ENCODE measurements at places on chromosomes 3 and 15. TPM values are rescaled to one million over a fixed set of nuclear protein-coding genes. Genes with fewer than 3 reads are reported as not detected.
A peak's percentile ranks its signal among the peaks of the same experiment; 100 is the strongest.

GRCh38 chr3:99186016-99186415 lies 284.5 kb upstream of the DCBLD2 start:
- no peaks in the 10 kb centered on the region for H3K27me3 ChIP-seq
- H3K27ac ChIP-seq = no peak overlapping the region
- DNase-seq = no peak

DNA sequence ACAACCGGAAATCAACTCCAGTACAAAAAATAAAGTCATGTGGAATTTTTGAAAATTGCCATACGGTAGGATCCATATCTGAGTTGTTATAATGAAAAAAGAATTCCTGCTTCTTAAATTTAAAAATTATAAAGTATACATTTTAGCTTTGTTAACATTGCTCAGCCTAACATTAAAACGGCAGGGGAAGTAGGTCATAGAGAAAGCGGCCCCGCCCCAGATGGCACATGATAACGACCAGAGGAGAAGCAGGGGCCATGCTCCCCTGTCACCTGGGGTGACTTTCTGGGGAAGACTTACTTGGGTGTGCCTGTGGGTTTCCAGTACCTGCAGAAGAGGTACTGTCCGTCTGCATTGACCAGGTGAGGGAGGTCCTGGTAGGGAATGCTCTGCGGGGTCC lies 921 bp downstream of the MGLL start:
- no peak overlapping the region for H3K27ac ChIP-seq
- peaks cover 27% of the 10 kb centered on the region for H3K27me3 ChIP-seq
- H3K4me1 ChIP-seq = peaks cover 5% of the 10 kb centered on the region
- H3K4me3 ChIP-seq = no peak overlapping the region
- H3K36me3 ChIP-seq = no peaks in the 10 kb centered on the region

DNA sequence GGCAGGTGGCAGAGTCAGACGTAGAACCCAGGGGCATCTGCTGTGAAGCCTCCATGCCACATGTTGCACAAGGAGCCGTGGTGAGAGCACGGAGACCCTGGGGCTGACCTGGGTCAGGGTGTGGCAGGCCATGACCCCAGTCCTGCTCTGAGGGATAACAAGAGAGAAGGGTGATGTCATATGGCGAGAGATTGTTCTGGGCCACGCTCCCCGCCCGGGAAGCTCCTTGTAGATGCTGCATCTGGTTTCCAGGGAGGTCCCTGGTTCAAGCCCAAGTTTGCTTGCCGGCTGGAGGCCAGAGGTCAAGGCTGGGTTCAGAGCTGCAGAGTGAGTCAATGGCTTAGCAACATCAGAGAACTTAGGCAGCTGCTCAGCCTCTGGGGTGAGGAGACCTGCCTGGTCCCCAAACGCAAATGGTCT lies 17.3 kb downstream of the FGD5 start:
- DNase-seq = no peak
- H3K36me3 ChIP-seq = no peaks in the 10 kb centered on the region
- H3K27ac ChIP-seq = no peak overlapping the region
- H3K4me3 ChIP-seq = no peak overlapping the region
- no peaks in the 10 kb centered on the region for H3K4me1 ChIP-seq

GRCh38 chr3:126166009-126166408 lies 14.4 kb downstream of the ALDH1L1 start:
- H3K27me3 ChIP-seq = peaks cover 24% of the 10 kb centered on the region
- H3K36me3 ChIP-seq = no peaks in the 10 kb centered on the region
- no peaks in the 10 kb centered on the region for H3K4me1 ChIP-seq
- H3K4me3 ChIP-seq = no peak overlapping the region

DNA sequence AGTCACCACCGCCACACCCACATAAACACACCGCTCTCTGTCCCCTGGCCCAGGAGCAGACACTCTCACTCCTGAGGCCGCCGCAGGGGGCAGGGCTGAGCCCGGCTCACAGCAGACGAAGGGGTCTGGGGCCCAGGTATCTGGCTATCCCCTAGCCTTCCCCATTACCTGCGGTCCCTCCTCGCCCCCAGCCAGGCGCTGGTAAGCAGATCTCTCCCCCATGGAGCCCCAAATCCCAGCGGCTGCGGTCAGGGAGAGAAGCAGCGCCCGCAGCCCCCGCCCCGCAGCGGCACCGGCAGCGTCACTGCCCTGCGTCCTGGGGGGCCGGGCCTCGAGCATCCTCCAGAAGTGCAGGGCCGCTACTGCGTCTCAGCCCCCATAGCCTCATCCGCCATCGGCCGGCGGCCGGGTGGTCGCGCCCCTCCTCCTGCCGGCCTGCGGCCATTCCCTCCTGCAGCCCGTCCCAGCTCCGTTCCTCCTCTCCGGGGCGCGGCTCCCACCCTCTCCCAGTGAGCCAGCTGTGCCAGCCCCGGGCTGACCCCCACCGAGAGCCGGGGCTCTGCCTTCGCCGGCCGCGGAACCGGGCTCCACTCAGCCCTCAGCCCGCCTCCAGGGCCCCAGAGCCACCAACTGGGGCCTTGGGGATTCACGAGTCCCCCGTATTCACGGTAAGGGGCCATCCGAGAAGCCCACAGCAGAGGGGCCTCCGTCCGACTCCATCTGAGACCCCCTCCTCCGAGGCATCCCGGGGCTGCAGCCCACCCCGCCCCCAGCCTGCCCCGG lies 13.1 kb downstream of the TNK2 start:
- H3K4me3 ChIP-seq = peak overlapping the region; percentile 68
- peak overlapping the region; percentile 86 for H3K27ac ChIP-seq
- no peaks in the 10 kb centered on the region for H3K27me3 ChIP-seq
- peaks cover 49% of the 10 kb centered on the region for H3K4me1 ChIP-seq

GRCh38 chr3:126051741-126052140 lies 32.2 kb downstream of the SLC41A3 start:
- H3K27ac ChIP-seq = peak overlapping the region; percentile 29
- H3K4me3 ChIP-seq = no peak overlapping the region
- DNase-seq = no peak
- H3K36me3 ChIP-seq = no peaks in the 10 kb centered on the region

DNA sequence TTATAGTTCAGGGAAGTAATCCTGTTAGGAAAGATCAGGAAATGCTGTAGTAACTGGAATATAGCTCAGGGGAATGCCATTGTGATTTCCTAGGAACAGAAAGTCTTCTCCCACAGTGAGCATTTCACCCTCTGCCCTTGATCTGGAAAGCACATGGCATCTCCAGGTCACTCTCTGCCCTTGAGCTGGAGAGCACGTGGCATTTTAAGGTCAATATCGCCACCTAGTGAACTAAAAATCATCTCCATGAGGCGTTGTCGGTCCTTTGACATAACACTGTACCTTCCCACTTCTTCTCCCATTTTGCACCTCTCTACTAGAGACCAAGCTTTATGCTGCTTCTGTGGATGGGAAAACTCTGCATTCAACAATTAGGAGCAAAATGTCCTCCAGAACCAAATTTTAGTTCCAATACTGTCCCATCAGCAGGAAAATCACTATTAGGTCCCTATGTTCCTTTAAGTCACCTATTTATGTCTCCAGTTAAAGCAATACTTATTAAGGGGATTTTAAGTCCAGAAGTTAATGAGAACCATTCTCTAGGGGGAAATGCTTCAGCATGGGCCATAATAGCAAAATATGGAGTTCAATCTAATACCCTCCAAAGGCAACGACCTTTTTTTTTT lies 54.7 kb upstream of the GK5 start:
- no peaks in the 10 kb centered on the region for H3K27me3 ChIP-seq
- no peak overlapping the region for H3K4me3 ChIP-seq
- no peaks in the 10 kb centered on the region for H3K4me1 ChIP-seq
- H3K36me3 ChIP-seq = no peaks in the 10 kb centered on the region
- peak; percentile 79 for DNase-seq

- peaks cover 39% of the 10 kb centered on the region for H3K4me1 ChIP-seq
- H3K4me3 ChIP-seq = peak overlapping the region; percentile 10
- no peak for DNase-seq
- peak overlapping the region; percentile 10 for H3K27ac ChIP-seq
Observed at GRCh38 chr15:91849749-91850161, 3.8 kb upstream of the SLCO3A1 start.

GRCh38 chr3:134972836-134973455 lies 177.9 kb downstream of the EPHB1 start:
- no peaks in the 10 kb centered on the region for H3K36me3 ChIP-seq
- DNase-seq = no peak
- no peak overlapping the region for H3K27ac ChIP-seq
- no peak overlapping the region for H3K4me3 ChIP-seq
- no peaks in the 10 kb centered on the region for H3K4me1 ChIP-seq
- peaks cover 3% of the 10 kb centered on the region for H3K27me3 ChIP-seq

GRCh38 chr3:44954962-44955361 lies 21.0 kb downstream of the ZDHHC3 start:
- H3K27ac ChIP-seq = no peak overlapping the region
- H3K27me3 ChIP-seq = no peaks in the 10 kb centered on the region
- H3K4me3 ChIP-seq = no peak overlapping the region
- no peaks in the 10 kb centered on the region for H3K4me1 ChIP-seq
- DNase-seq = no peak

GRCh38 chr3:33439546-33440327 lies 468 bp downstream of the UBP1 start:
- no peaks in the 10 kb centered on the region for H3K36me3 ChIP-seq
- H3K4me1 ChIP-seq = peaks cover 50% of the 10 kb centered on the region
- peak overlapping the region; percentile 93 for H3K4me3 ChIP-seq

GRCh38 chr15:74408815-74409214 lies 24.9 kb downstream of the SEMA7A start:
- peaks cover 2% of the 10 kb centered on the region for H3K4me1 ChIP-seq
- no peak for DNase-seq
- no peaks in the 10 kb centered on the region for H3K27me3 ChIP-seq

DNA sequence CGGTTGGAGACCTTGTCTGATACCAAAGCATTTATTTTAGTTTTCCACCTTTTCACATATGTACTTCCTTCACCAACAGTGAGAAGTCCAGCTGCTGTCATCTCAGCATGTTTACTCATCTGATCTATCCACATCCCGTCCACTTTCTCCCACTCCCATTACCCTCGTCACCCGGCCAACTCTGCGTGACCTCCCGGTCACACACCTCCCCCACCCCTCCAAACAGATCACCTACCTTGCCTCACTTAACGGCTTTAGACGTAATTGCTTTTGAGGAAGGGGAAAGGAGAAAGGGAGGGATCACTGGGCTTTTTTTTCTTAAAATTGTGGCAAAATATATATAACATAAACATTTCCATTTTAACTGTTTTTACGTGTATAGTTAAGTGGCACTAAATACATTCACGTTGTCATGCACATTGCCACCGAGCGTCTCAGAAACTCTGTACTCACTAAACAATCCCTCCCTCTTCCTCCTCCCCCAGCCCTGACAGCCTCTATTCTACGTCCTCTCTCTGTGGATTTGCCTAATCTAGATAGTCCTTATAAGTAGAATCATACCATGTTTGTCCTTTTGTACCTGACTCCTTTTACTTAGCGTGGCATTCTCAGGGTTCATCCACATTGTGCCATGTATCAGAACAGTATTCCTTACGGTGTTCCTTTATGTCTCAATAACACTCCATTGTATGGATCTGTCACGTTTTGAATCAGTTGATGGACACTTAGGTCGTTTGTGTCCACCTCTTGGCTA lies 67.2 kb downstream of the LMLN start:
- H3K4me3 ChIP-seq = no peak overlapping the region
- no peaks in the 10 kb centered on the region for H3K27me3 ChIP-seq
- H3K4me1 ChIP-seq = no peaks in the 10 kb centered on the region

- no peak overlapping the region for H3K27ac ChIP-seq
- DNase-seq = no peak
- H3K36me3 ChIP-seq = no peaks in the 10 kb centered on the region
- no peak overlapping the region for H3K4me3 ChIP-seq
- H3K27me3 ChIP-seq = no peaks in the 10 kb centered on the region
Observed at GRCh38 chr15:31887246-31887645, 143.1 kb upstream of the CHRNA7 start.

- no peak overlapping the region for H3K27ac ChIP-seq
- H3K4me1 ChIP-seq = peaks cover 54% of the 10 kb centered on the region
- DNase-seq = no peak
- no peaks in the 10 kb centered on the region for H3K27me3 ChIP-seq
- H3K4me3 ChIP-seq = no peak overlapping the region
Observed at GRCh38 chr3:16506451-16506850, 7.0 kb downstream of the RFTN1 start.

DNA sequence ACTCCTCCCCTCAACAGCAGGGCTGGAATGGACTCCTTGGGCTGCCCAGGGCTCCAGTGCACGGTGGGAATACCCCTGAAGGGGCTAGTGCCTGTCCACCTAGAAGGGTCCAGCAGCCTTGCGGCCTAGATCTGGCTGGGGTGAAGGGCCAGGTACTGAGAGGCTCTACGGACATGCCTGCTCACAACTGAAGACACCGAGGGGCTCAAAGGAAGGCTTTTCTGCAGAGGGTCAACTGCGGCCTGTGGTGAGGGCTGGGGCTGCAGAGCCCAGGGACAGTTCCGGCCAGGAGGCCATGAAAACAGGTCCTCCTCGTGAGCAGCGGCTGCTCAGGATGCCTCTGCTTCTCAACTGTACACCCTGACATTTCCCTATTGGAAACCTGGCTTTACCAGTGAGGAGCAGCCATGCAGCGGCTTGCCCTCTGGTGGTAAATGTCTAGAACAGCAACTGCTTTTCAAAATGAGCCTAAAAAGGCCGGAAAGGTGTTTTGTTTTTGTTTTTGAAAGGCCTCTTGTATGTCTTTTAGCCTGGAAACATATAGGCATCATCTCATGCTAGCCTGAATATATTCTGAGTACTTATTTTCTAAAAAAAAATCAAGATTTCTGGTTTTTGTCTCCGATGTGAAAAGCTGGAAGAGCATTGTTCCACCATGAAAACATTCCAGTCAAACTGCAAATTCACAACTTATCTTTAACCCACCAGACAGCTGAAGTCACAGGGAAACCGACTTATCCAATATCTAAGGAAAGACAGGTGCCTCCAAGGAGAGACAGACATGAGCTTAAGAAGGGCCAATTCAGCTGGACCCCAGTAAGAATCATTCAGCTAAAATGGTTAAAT lies 163.4 kb downstream of the KLF13 start:
- no peak overlapping the region for H3K4me3 ChIP-seq
- no peak overlapping the region for H3K27ac ChIP-seq
- DNase-seq = no peak
- peaks cover 18% of the 10 kb centered on the region for H3K4me1 ChIP-seq
- H3K27me3 ChIP-seq = no peaks in the 10 kb centered on the region

- no peak for DNase-seq
- H3K36me3 ChIP-seq = no peaks in the 10 kb centered on the region
- H3K27me3 ChIP-seq = no peaks in the 10 kb centered on the region
Observed at GRCh38 chr3:160694345-160694744, 17.4 kb downstream of the ARL14 start.

Gene CCR1
- total RNA-seq = 0.17 TPM

Gene HCLS1
- total RNA-seq = 345 TPM

Gene CCR9
- not detected for total RNA-seq

Gene TMEM207
- not detected for total RNA-seq

Gene OR5K3
- total RNA-seq = not detected

Gene RBM5
- total RNA-seq = 395 TPM

Gene IGSF11
- not detected for total RNA-seq

Gene ZNF619
- total RNA-seq = 5.3 TPM

Gene LRRN1
- total RNA-seq = 0.44 TPM

Gene AMT
- total RNA-seq = 13.3 TPM

Gene PDCD10
- 69.9 TPM for total RNA-seq

Gene TMCO5A
- total RNA-seq = not detected

Gene ARIH2
- 171 TPM for total RNA-seq

Gene WHAMM
- 66.4 TPM for total RNA-seq

Gene EFHB
- 1.3 TPM for total RNA-seq
